H1 (cell line): ENCODE measurements at places on chromosomes 3 and 15. TPM values are rescaled to one million over a fixed set of nuclear protein-coding genes. Genes with fewer than 3 reads are reported as not detected.

SAMD7 gene
- total RNA-seq: not detected in 2 replicates

PAK6 gene
- 9.0 and 9.4 TPM in 2 replicates for total RNA-seq

GABRA5 gene
- total RNA-seq: 14.5 and 15.0 TPM in 2 replicates

IGSF10 gene
- 0.86 and 0.95 TPM in 2 replicates for total RNA-seq

SLC6A11 gene
- total RNA-seq: 0.78 and 0.88 TPM in 2 replicates

GOLGA6D gene
- total RNA-seq: 0.69 and 0.73 TPM in 2 replicates

DNA sequence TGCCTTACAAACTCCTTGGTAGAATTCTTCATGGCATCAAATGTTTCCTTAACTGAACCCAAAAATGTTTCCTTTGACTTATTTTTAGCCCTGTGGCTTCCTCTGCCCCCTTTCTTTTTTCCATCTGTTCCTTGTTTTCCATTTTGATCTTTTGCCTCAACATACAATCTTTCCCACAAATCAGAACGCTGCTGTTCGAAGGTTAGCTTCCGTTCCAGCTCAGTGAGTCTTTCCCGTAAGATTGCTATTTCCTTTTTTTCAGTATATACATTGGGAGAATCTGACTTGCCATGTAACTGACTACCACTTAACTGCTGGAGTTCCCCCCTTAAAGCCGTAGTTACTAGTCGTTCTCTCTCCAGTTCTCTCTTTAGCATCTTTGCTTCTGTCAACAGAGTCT is 41.2 kb downstream of the PIGB start:
- DNase-seq: no peak

DNA sequence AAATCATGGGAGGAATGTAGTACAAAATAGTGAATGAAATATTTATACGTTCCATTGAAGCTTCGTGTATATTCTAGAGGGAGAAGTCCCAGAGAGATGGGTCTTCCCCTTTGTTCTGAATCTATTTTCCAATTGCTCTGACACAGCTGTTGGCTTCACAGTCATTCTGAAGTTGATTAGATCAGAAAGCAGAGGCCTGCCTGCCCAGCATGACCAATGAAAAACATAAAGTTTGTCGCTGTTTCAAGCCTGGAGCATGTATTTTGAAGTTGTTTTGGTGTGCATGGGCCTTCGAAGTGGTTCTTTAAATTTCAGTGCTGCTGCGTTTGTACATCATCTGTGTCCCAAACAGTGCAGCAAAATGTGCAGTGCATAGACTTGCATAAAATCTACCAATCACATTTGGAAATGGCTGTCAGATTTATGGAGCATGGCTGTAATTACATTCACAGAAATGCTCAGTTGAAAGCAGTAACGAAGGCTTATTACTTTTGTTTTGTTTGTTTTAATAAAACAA is 31.0 kb upstream of the RBMS3 start:
- DNase-seq: no peak

- no peak for DNase-seq
These were observed 148.8 kb upstream of the SLC6A11 start for GRCh38 chr3:10667269-10667668.

- peak; percentile 64 for DNase-seq
These were observed 17.6 kb downstream of the C15orf62 start for GRCh38 chr15:40787344-40787841.

DNA sequence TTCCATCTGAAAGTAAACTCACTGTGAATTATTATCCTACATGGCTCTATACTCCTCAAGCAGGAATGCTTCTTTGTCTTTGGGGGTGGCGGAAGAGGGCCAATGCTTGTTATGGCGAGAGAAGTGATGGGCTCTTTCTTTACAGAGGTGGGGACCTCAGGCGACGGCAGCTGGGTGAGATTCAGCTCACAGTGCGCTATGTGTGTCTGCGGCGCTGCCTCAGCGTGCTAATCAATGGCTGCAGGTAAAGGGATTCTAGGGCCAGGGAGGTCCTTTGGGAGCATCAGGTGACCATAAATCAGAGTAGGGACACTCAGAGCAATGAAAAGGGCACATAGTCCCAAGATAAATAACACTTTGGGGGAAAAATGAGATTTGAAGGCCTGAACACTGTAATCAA is 39.0 kb downstream of the ESYT3 start:
- peak; percentile 24 for DNase-seq

DNA sequence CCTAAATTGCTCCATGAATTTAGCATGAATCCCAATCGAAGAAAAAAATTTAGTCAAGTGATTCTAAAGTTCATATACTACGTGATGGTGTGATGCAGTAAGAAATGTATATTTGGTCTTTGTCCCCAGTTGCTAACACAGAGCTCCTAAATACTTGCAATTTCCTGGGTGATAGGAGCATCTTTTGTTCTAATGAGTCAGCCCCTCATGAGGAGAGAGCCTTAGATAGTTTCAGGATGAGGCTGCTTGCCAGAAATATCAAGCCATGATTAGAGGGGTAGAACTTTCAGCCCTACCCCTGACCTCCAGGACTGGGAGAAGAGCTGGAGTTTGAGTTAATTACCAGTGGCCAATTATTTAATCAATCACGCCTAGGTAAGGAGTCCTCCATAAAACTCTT is 170.2 kb downstream of the PDE8A start:
- DNase-seq: no peak

GRCh38 chr3:181313335-181313734 is 323.8 kb upstream of the DNAJC19 start:
- DNase-seq: no peak

DNA sequence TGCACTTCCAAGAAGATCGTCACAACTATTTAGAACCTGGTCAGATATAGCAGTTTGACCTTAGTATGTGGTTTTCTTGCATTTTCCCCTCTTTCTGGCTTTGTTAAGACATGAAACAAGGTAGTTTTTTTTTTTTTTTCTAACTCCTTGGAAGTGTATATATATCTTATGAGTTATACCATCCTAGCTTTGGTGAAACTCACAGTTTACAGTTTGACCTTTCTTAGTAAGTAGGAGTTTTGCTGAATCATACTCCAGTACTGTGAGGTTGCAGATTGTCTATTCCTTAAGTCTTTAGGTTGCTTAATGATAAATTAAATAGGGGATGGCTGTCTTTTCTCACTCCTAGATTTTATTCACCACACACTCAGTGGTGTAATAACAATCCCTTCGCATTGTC is 325.0 kb downstream of the RBMS3 start:
- DNase-seq: no peak

GRCh38 chr3:124158168-124158881 is 166.4 kb upstream of the ROPN1 start:
- DNase-seq: peak; percentile 50

DNA sequence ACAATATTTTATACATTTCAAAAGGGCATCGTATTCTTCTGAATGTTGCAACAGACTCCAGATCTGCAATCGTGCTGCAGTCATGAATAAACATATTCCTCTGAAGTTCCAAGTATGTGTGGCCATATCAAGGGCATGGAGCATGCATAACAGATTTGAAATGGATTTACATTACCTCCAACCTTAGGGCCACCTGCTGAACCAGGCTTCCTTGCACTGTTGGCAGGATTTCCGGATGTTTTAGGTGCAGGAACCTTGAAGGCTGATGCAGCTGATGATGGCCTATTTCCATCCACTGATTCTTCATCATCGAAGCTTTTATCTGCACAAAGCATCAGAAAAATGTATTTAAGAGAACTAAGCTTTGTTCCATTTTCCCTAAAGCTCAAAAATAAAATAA is 73.5 kb downstream of the CLASP2 start:
- DNase-seq: no peak

- no peak for DNase-seq
These were observed 159.4 kb downstream of the KLF13 start for GRCh38 chr15:31485911-31486461.

GRCh38 chr3:104596551-104596950 is 770.2 kb upstream of the ALCAM start:
- DNase-seq: no peak

DNA sequence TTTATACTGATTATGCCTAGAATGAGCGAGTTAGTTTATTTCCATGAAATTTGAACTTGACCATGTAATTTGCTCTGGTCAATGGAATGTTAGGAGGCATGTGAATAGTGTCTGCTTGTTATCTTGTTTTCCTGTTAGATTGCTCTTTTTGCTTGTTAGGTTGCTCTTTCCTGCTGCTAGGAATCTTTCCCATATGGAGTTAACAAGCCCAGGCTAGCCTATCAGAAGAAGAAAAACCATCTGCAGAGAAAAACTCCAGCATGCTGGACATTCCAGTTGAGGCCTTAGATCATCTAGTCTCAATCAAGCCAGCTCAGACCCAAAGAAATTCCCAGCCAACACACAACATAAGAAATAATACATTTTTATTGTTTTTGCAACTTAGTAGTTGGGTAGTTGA is 470.2 kb upstream of the AGTR1 start:
- no peak for DNase-seq

GRCh38 chr15:41928637-41929620 is 35.1 kb upstream of the SPTBN5 start:
- DNase-seq: no peak

GRCh38 chr3:188516515-188516914 is 362.6 kb downstream of the LPP start:
- no peak for DNase-seq

GRCh38 chr15:94081829-94082228 is 149.5 kb upstream of the MCTP2 start:
- no peak for DNase-seq

DNA sequence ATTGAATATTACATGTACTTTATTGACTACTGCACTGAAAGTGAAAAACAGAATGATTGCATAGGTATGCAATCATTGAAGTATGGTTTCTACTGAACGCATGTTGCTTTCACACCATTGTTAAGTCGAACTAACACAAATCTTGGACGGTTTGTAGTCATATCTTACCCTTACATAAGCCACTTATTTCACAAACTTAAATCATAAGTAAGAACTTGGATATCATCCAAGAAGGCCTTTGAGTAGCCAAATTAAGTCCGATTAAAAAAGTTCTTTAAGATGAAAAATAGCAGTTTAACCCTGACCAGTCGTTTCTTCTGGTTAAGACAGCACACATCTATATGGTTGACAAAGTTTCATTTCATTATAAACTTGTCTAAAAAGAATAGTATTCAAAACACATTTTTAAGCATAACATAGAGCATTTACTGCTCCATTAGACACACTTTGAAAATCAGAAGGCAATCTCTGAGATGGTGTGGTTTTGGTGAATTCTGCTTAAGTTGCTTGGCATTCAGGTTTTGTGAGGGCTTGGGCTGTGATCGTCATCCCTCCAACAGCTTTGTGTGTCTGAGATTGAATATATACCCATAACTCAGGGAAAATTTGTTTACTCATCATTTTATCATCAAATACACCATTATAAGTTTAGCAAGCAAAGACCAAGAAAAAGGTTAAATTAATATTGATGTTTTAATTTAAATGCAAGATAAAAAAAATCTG is 92.2 kb downstream of the NFKBIZ start:
- DNase-seq: no peak

- no peak for DNase-seq
These were observed 587.4 kb upstream of the KCNMB2 start for GRCh38 chr3:177948716-177949425.

DNA sequence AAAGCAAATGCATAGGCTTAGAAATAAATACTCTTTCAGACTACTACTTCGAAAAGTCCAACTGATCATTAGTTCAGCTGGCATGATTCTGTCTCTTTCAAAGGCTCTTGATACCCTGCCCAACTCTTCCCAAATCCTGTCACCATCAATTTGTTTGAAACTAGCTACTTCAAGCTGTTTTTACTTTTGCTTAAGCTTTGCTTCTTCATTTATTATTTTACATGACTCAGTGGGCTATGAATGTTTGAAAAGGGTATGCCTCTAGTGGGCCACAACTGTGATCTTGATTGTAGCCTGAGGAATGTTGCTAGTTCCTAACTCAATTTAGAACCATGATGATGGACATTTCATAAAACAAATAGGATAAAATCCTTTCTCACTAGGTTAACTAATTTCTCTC is 340.8 kb downstream of the NAALADL2 start:
- DNase-seq: no peak

DNA sequence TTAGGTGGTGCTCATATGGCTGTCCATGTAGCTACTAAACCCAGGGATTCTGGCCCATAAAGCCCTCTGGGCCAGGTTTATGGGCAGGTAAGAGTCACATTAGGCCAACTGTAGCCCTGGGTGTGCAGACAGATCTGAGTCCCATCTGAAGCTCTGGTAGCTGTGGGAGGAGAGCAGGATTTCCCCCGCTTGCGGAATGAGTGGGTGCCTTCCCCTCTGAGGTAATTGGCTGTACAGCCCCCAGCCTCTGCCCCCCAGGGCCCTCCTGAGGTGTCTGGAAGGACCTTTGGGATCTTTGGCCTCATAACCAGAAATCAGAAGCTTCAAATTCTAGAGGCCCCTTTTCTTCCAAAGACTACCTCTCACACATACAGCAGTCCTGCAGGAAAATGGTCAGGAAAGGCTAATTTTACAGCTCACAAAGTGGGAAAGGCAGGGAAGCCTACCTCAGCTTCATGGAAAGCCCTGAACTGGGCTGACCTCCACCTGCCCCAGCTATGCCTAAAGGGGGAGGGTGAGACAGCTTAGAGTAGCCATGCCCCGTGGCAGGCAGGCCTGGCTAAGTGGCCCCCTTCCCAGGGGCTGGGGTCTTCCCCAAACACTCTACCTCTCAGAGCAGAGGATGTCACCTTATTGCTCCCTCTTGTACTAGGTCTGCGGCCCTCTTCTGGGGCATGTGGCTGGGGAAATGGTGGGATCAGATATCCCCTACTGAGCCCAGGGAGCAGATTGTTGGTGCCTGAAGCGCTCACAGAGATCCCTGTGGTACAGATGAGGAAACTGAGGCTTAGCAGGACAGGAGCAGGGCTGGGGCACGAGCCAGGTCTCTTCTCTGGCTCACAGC is 16.8 kb downstream of the HEMK1 start:
- DNase-seq: no peak

DNA sequence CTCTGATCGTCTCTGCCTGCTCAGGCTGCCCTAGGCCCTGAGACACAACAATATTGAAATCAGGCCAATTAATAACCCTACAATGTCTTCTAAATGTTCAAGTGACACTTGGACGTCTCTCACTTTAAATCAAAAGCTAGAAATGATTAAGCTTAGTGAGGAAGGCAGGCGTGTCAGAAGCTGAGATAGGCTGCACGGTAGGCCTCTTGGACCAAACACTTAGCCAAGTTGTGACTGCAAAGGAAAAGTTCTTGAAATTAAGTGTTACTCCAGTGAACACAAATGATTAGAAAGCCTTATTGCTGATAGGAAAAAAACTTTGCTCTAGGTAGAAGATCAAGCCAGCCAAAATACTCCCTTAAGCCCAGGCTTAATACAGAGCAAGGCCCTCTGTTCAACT is 2.2 kb downstream of the HPS3 start:
- no peak for DNase-seq

DNA sequence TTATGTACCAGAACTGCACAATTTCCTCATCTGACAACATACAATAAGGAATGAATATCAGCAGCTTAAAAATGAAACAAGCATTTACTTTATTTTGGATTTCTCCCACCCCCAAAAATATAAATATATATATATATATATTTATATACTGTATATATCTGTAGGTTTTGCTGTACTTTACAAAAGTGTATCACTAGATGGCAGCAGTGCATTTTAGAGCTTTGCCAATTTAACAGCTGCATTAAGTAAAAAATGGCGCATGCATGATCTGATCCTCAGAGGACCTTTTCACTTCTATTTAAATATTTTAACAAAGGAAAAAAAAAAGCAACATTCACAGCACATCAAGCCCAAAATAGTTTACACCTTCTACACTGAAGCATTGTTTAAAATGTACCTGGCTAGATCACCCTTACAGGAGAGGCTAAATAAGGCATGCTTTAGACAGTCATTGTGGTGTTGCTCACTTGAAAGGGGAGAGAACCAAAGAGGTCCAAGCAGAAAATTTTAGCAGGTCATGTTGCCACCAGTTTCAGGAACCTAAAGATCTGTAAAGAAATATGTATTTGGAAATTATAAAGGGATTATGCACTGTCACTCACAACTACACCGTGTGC is 72.6 kb downstream of the NPTN start:
- no peak for DNase-seq

- no peak for DNase-seq
These were observed 65.2 kb downstream of the RARB start for GRCh38 chr3:25493246-25493645.
